ENCODE measurements at places on chromosomes 4 and X.

DNA sequence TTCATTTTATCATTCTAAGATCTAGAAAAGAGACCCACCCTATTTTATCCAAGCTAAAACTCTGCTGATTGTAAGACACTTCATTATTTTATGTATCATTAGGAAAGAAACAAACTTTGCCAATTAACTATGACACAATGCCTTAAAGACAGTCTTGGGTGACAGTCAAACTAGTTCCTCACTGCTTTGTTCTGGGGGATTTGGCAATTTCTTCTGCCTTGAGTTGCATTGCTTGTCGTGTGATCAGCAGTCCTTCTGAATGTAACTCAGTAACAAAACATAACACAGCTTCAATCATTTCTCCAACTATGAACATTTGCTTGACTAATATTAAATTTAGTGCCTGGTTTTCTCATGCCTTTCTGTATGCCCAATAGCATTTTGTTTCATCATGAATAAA is 577.9 kb upstream of the DIPK2B start:
- no peak for DNase-seq

DNA sequence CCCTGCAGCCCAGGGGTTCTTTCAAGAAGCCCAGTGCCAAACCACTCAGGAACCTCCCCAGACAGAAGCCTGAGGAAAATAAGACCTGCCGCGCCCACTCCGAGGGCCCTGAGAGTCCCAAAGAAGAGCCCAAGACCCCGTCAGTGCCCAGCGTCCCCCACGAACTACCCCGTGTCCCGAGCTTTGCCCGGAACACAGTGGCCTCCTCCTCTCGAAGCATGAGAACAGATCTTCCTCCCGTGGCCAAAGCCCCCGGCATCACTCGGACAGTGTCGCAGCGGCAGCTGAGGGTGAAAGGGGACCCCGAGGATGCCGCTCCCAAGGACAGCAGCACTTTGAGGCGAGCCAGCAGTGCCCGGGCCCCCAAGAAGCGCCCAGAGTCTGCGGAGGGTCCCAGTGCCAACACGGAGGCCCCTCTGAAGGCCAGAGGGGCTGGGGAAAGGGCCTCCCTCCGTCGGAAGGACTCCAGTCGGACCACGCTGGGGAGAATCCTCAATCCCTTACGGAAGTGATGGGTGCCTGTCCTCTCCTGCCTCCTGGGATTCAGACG is 40.2 kb downstream of the FHDC1 start:
- no peak for DNase-seq

GRCh38 chrX:12013211-12013618 is 125.1 kb upstream of the FRMPD4 start:
- no peak for DNase-seq

- no peak for DNase-seq
Measured at GRCh38 chrX:133214301-133214700, 3.9 kb downstream of the TFDP3 start.

GRCh38 chr4:101148551-101148950 is 198.8 kb downstream of the PPP3CA start:
- no peak for DNase-seq

- no peak for DNase-seq
Measured at GRCh38 chrX:17627026-17627425, 110.3 kb upstream of the SCML1 start.

- DNase-seq: no peak
Measured at GRCh38 chr4:184136525-184136924, 81.1 kb downstream of the ENPP6 start.

GRCh38 chr4:848307-848691 is 22.4 kb upstream of the CPLX1 start:
- DNase-seq: no peak

- no peak for DNase-seq
Measured at GRCh38 chr4:181810711-181811110, 432.5 kb upstream of the TENM3 start.

DNA sequence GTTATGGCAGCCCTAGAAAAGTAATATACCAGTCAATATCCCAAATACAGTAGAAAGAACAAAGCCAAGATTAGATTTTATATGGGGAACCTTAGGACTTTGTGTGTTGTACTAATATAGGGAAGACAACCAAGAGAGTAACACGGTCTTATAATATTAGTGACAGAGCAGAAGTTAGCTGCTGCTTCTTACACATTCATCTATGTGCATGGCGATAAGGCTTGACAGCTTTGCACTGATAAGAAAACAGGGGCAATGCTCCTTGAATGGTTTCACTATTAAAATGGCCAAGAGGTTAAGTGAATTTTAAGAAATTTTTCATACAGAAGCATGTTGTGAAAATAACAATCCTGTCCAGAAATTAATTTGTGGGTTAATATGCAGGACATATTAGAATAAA is 521.6 kb downstream of the CCSER1 start:
- DNase-seq: no peak

- DNase-seq: no peak
Measured at GRCh38 chr4:52102587-52102986, 51.5 kb downstream of the SPATA18 start.

- DNase-seq: no peak
Measured at GRCh38 chr4:35228313-35228712, 1016.0 kb downstream of the ARAP2 start.

- DNase-seq: no peak
Measured at GRCh38 chrX:67094061-67094460, 449.8 kb upstream of the AR start.

- no peak for DNase-seq
Measured at GRCh38 chr4:165199286-165199685, 8.1 kb upstream of the KLHL2 start.

DNA sequence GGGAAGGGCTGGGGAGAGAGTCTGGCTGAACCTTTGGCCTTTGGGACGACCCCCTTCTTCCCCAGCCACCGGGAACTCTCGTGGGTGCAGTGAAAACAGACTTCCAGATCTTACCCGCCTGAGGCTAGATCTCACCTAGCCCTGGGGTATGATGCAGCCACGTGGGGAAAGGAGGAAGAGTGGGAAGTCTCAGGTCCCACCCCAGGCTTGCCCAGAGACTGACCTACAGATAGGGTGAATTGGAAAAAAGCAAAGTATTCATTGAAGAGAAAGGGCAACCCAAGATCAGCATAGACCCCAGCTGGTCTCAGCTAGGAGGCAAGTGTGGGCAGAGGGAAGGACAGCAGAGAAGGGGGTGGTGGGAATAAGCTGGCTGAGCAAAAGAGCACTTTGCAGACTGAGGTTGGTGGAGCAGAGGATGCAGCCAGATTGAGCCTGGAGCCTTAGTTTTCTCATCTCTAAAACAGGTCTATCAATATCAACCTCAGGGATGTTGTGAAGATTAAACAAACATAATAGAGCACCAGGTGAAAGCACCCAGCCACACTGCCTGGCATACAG is 4.2 kb upstream of the EFNB1 start:
- no peak for DNase-seq

DNA sequence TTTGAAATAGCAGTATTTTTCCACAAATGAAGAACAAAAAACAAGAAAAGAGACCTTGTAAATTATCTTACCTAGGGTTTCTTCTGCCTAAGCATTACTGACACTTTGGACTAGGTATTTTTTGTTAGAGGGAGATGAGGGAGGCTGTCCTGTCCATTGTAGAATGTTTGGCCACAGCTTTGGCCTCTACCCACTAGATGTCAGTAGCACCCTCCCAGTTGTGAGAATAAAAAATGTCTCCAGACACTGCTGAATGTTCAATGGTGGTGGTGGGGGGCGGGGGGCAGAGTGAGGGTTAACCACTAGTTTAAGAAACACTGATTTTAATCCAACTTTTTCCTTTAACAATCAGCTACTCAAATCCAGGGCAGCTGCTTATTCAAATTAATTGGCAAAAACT is 25.8 kb downstream of the OTUD4 start:
- no peak for DNase-seq

GRCh38 chrX:6909396-6909795 is 238.1 kb upstream of the STS start:
- no peak for DNase-seq

- no peak for DNase-seq
Measured at GRCh38 chr4:42672359-42673081, 15.6 kb upstream of the ATP8A1 start.

GRCh38 chrX:149151805-149152757 is 353.0 kb downstream of the IDS start:
- peak; percentile 12 for DNase-seq

DNA sequence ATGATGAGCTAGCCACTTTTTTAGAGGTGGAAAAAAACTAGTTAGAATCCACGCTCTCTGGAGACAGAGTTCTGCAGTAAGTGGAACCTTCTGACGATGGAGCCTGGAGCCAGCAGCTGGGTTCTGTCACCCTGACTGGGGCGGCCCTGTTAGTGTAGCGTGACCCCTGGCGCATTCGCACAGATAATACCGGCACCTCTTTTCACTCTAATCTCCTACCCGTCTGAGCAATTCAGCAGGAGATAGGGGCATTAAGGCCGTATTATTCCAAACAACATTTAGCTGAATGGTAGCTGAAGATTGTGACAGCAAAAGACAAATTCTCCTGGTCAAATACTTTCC is 292.6 kb downstream of the FBXO8 start:
- no peak for DNase-seq

- DNase-seq: no peak
Measured at GRCh38 chrX:23896981-23897380, 10.8 kb downstream of the APOO start.

GRCh38 chrX:9394212-9394611 is 70.6 kb upstream of the TBL1X start:
- DNase-seq: no peak

- DNase-seq: no peak
Measured at GRCh38 chr4:76654791-76655190, 219.8 kb downstream of the SHROOM3 start.

DNA sequence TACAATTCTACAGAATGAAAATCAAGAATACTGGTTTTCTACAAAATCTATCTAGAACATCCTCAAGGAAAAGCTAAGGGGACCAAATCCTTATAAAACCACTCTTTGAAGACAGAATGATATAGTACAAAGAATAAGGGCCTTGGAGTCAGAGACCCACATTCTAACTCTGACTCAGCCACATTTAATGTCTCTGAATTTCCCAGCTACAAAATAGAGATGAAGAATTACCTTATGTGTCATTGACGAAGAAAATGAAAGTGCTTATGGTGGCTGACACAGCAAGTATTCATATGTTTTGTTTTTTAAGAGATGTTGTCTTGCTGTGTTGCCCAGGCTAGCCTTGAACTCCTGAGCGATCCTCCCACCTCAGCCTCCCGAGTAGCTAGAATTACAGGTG is 35.9 kb upstream of the CXorf38 start:
- no peak for DNase-seq

DNA sequence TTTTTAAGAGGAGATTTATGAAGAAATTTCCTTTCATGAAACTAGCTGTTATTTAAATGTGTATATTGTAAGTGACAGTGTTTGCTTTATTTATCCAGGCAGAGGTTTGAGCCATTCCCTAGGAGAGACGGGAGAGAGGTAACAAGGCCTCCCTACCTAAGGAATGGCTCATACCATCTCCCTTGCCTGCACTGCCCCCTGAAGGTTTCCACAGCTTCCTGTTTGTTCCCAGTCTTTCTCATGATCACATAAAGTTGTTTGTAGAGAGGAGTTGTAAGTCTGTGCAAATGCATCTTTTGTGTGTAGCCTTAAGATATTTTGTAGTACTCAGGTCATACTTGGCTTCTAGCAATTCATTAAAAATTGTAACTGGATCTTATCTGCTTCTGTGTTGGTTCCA is 1504.5 kb upstream of the PCDH10 start:
- no peak for DNase-seq

GRCh38 chrX:54184474-54184873 is 1.4 kb upstream of the FAM120C start:
- DNase-seq: no peak
